Choroid plexus epithelial cell (primary cell): ENCODE measurements at places on chromosomes 7 and 10.

DNA sequence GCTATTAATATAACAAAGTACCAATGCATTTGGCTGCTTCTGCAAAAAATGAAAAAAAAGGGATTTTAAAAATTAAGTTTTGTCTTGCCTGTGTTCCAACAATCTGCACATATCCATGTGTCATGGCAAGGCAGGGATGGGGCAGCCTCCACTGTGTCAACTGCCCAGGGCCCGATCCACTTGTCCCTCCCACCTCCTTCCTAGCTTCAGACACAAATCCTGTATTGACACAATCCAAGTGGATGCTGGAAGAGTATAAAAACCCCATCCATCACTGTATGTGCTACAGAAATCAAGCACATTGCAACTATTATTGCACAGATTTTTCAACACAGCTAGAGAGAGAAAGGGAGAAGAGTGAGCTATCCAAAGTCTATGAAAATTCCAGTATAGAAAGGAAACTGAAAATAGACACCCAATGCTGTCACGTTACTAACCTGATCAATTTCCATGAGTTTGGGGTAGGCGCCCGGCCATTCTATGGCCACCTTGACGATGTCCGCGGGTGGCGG, 106.4 kb downstream of the ELMO1 start:
- DNase-seq = no peak

DNA sequence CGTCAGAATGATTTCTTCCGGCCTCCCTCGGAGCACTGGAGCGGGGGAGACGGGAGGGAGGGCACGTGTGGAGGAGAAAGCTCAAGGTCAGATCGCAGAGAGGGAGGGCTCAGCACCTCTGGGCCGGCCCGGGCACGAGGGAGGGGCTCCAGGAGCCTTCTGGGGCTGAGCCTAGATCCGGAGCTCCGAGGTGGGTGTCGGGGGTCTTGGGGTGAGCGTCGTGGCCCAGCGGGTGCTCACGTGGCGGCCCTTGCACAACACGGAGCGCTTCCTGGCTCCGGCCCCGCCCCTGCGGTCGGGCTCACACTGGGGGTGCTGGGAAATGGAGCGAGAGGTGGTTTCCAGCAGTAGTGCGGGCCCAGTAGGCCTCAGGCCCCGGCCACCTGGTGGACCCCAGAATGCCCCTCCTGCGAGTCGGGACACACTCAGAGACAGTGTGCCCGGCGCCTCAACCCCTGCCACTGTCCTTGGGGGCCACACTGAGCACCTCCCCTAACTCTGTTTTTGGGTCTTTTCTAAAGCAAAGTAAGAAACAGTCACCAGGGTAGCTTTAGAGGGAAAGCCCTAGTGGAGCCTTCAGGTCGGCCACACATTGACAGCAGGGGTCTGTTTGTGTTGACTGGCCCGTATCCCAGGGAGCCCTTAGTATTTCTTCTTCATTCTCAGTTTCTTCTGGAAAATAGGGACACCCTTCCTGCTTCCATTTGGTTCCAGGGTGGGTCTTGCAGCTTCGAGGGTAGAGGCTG, 798 bp downstream of the PPIF start:
- peak; percentile 90 for DNase-seq

DNA sequence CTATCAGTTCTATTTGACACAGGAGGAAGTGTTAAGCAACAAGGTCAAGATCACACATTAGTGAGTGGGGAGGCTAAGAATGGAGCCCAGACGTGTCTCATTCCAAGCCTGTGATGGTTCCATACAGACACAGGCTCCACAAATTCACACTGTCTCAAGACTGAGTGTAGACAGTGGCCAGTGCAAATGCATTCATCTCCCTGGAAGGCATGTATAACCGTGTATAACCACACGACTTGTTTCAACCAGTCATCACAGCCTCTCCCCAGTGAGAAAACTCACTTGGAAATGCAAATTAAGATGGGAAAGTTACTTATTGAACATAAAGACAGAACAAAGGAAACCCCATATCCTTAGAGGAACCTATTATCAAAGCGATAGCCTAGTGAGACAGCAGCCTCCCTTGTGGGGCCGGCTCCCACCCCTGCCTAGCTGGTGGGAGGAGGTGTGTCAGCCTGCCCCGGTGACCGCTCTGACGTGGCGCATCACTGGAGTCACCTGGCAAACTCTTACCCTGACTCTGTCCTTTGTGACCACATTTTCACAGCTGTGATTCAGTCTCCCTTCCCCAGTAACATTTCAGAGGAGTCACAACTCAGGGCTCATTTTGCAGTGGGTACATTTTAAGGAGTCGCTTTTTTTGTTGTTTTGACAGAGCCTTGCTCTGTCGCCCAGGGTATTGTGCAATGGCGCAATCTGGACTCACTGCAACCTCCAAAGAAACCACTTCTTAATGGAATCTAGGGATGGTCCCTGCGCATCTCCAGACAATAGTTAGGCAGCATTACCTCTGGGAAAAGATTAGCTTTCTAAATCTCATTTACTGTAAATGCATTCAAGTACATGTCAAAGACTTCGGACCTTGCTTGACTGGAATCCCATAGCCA, 126.6 kb upstream of the PARD3 start:
- DNase-seq = peak; percentile 83

GRCh38 chr10:52454491-52454890, 140.4 kb downstream of the DKK1 start:
- no peak for DNase-seq
